Natural killer cell (primary cell): ENCODE measurements at places on chromosomes 4 and X.

- no peak for DNase-seq
Observed at GRCh38 chrX:8305350-8305749, 134.3 kb upstream of the VCX2 start.

DNA sequence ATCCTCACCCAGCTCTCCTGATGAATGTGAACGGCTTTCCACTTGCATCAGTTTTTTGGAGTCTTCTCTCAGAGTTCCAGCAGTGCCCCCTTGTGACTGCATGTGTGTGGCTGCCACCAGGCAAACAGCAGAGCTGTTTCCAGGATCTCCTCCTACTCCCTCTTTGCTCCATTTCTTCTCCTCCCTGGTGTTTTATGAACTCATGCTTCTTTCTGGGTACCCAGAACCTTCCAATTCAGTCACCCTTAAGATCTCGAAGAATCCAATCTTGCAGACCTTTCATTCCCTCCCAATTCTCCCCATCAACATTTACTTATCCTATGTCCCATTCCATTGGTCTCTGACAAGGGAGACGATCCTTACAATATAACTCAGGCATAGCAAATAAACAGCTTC, 6.8 kb upstream of the TCEANC start:
- peak; percentile 54 for DNase-seq

GRCh38 chr4:110156442-110156841, 42.0 kb downstream of the ELOVL6 start:
- DNase-seq = no peak

GRCh38 chr4:94472056-94472826, 20.5 kb downstream of the PDLIM5 start:
- DNase-seq = no peak

- no peak for DNase-seq
Observed at GRCh38 chrX:33989936-33990335, 142.2 kb downstream of the FAM47A start.

DNA sequence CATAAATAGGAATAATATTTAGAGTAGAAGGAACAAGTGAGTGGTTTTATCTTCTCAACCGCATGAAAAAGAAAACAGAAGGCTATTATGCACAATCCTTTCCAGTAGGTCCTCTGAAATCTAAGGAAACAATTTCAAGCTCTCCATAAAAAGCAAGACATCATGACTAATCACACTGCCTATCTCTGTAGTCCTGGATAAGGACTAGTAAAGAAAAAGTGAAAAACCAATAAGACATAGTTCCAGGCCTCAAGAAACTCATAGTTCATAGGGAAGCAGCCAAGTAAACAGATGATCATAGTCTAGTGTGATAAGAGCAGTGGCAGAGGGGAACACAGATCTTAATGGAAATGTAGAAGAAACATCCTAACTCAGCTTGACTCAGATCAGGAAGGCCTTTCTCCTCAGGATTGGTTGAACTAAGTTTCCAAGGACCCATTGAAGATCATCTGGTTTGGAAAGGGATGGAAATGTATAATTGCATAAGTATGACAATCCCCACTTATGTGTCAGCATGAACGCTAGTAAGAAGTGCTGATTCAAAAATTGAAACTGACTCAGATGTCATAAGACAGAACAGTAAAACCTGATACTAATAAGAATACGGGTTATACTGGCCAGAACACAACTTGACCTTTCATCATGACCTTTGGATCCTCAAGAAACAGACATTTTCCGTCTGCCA, 155.3 kb downstream of the GRIA3 start:
- DNase-seq = no peak
